ENCODE measurements at places on chromosomes 5 and 9.

GRCh38 chr5:174159327-174160114 is 114.0 kb downstream of the NSG2 start:
- no peak for DNase-seq

GRCh38 chr5:87361536-87362213 is 51.1 kb downstream of the CCNH start:
- DNase-seq, result no peak

- no peak for DNase-seq
Measured at GRCh38 chr5:103834216-103834615, 271.6 kb upstream of the NUDT12 start.

GRCh38 chr5:59503220-59503619 is 390.3 kb downstream of the PDE4D start:
- DNase-seq, result no peak

DNA sequence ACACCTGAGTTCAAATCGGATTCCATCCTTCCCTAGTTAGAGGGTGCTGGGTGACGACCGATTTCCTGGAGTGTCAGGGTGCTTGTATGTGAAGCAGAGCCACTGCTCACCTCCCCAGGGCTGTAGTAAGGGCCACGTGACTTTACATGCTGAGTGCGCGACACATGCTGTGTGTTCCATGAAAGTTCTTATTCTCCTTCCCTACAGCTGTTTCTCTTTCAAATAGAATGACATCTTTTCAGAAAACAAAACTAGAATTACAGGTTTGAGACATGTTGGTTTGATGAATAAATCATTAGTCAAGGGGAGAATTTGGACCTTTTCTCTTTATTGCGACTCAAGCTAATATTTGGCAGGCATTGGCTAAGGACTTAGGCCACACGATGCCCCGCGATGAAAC is 113.1 kb downstream of the JMY start:
- DNase-seq, result no peak

DNA sequence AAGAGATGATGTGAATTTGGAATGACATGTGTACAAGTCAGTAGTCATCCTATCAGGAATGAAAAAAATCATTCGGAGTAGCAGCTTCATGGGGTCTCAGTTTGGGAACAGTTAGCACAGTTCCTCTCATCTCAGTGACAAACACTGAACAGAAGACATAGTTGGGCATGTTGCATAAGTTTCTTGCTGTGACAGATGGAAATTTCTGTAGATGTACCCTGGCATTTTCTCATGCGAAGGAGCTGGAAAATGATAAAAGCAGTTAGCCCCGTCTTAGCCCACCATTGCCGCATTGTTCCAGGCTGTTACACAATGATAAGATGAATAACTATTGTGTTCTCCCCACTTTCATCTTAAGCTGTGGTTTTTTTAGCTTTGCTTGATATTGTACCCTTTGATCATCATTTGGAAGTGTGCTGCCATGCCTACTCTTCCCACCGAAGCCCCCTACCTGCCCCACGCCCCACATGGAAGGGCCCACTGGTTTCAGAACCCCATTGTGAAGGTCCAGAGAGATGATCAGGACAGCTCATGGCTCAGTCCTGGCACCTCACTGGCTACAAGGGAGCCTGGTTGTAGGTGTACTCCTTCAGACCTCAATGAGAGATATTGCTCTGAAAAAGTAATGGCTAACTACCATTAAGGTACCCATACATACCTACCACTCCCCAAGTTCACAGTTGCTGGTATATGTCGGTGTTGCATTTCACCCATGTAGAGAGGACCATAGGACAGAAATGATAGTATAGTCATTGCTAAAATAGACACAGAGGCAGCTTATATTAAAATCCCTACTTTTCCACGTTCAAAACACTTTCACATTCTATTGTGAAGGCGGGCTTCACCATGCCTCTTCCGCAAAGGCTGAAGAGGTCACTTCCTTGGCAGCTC is 38.8 kb downstream of the SFXN1 start:
- no peak for DNase-seq

DNA sequence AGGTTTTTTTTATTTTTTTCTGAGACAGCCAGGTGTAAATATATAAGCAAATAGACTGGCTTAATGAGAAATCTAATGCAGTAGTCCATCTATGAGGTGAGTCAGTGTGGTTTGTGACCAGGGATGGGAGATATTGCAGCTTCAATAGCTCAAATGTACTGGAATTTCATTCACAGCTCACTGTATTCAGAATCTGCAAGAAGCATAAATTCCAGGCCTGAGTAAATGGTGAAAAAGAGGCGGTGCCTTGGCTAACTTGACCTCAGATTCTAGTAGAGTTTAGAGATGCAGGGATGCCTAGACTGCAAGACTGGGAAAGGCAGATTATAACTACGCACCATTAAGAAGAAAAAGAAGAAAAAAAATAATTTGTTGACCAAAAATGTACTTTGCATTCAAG is 151.9 kb upstream of the SMC2 start:
- DNase-seq, result no peak
